ENCODE measurements at places on chromosomes 12 and 14.
A peak's percentile ranks its signal among the peaks of the same experiment; 100 is the strongest.

GRCh38 chr14:95045106-95045701, 112.1 kb downstream of the DICER1 start:
- no peak for DNase-seq

GRCh38 chr12:115964626-115965025, 312.9 kb downstream of the MED13L start:
- no peak for DNase-seq

DNA sequence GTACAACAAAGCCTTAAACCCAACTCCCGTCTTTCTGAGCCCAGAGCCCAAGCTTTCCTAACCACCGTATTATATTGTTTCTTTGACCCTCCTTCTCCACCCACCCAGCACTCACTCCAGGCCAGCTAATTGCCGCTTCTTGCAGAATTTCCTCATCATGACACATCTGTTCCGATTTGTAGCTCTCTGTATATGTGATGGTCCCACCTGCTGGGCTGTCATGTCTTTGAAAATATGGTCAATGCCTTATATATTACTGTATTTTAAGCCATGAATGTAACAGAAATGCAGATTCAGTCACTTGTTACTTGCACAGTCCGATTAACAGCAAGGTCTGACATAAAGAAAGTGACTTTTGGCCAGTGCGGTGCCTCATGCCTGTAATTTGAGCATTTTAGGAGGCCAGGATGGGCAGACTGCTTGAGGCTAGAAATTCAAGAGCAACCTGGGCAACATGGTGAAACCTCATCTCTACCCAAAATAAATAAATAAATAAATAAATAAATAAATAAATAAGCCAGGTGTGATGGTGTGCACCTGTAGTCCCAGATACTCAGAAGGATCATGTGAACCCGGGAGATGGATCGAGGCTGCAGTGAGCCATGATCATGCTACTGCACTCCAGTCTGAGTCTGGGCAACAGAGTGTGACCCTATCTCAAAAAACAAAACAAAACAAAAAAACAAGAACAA, 359.8 kb downstream of the ATP23 start:
- DNase-seq = no peak

- no peak for DNase-seq
These were observed 28.6 kb upstream of the RND1 start for GRCh38 chr12:48894271-48894670.

- no peak for DNase-seq
These were observed 213.4 kb downstream of the VRK1 start for GRCh38 chr14:97010491-97011160.

DNA sequence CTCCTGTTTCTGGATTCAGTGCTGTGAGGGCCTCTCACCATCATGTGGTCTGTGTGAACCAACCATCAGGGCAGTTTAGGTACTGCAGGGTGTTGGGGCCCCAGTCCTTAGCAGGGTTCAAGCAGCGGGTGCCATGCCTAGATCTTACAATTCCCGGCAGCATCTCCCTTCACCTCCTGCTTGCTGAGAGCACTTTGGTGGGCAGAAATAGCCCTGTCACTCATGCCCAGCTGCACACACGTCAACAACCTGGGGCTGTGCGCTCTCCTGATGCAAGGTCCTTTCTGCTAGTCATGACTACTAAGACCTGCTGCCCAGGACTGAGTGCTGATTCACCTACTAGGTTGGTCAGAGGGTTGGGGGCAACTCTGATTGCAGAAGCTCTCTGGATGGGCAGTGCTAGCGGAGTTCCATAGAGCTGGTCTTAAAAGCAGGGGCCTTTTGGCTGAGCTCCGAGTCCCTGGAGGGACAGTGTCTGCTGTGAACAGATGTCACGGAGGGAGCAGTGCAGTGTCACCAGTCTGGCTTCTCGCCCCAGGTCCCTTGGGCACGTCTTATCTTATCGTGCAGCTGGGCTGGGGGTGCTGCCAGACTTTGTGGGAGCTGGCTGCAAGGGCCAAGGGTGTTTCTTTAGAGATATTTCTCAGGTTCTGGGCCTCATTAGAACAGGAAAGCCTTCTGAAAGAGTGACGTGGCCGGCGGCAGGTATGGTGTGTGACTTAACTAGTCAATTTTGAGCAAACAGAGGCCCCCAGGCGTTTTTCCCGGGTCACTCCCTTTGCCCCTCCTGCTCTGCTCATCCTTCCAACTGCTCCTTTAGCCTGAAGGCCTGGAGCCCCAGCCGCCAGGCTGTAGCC, 71.8 kb downstream of the NINJ2 start:
- no peak for DNase-seq

GRCh38 chr12:108806346-108806745, 51.0 kb downstream of the SSH1 start:
- DNase-seq = no peak

GRCh38 chr12:65584016-65584415, 240.3 kb upstream of the HMGA2 start:
- DNase-seq = no peak

DNA sequence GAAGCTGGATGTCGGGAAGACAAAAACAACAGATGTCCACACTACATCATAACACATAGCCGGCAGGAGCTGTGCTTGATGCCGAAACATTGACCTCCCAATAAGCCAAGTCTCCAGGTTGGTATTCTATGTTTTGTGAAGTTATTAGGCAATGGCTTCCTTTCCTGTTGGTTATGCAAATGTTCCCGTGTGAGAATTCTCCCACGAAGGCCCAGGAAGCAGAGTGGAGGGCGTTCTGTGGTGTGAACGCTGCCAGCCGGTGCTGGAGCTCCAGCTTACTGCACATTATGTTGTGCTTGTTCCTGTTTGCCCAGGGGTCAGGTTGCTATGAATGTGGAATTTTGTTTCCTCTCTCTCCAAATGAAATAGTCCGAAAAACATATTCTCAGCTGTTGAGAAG, 156.4 kb upstream of the HMGA2 start:
- DNase-seq = no peak

GRCh38 chr12:99281277-99281676, 366.3 kb upstream of the GARIN6 start:
- DNase-seq = no peak

GRCh38 chr12:85356596-85357385, 76.8 kb downstream of the ALX1 start:
- DNase-seq = no peak

- no peak for DNase-seq
These were observed 196.6 kb downstream of the CALM1 start for GRCh38 chr14:90593254-90594040.

- no peak for DNase-seq
These were observed 100.2 kb downstream of the EPS8 start for GRCh38 chr12:15688838-15689625.

GRCh38 chr12:120684523-120684932, 2.4 kb upstream of the MLEC start:
- no peak for DNase-seq

- no peak for DNase-seq
These were observed 130.3 kb upstream of the ARID2 start for GRCh38 chr12:45599196-45599595.

GRCh38 chr12:75455839-75456238, 24.7 kb upstream of the GLIPR1 start:
- no peak for DNase-seq

DNA sequence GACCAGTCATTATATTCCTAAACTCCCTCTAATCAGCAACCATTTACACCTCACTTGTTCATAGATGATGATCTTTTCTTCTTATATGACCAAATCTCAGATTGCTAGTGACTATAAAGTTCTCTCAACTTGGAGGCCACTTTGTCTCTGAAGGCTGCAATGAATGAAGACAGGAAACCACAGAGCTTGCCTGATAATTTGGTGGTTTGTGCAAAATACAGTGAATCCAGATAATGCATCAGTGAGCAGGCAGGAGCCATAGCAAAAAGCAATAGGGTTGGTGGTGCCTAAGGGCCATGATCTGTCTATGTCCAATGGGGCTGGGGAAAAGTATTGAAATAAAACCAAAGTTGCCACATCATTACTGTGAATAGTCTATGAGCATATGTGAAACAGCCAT, 123.8 kb upstream of the LRFN5 start:
- no peak for DNase-seq

GRCh38 chr14:61628016-61628725, 67.1 kb upstream of the HIF1A start:
- no peak for DNase-seq

DNA sequence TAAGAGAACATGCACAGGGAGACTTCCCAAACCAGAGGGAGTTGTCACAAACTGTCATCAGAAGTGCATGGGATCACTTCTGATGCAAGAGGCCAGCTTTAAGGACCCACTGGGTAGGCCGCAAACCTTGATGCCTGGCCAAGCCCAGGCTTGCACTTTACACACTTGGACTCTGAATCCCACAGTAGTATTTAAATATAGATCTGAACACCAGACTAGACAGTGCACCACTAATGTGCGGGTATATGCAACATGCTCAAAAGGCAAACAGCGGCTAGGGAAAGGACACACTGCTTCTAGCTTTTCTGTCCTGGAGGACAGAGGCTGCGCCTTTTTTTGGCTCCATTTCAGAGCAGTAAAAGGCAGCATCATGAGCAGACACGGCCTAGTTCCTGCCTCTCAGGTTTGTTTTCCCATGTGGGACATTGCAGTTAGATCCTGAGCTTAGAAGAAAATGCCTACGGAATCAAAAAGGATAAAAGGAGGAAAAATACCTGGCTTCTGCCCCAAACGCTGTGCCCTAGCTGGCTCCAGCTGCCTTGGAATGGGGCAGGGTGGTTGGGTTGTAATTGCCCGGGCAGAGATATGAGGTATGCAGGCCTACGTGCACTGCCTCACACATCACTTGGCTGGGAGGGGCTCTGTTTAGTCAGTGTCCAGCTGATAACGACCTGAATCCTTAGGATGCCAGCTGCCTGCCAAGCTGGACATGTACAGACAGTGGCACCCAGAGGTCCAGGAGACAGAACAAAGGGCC, 84.5 kb upstream of the EGLN3 start:
- no peak for DNase-seq

DNA sequence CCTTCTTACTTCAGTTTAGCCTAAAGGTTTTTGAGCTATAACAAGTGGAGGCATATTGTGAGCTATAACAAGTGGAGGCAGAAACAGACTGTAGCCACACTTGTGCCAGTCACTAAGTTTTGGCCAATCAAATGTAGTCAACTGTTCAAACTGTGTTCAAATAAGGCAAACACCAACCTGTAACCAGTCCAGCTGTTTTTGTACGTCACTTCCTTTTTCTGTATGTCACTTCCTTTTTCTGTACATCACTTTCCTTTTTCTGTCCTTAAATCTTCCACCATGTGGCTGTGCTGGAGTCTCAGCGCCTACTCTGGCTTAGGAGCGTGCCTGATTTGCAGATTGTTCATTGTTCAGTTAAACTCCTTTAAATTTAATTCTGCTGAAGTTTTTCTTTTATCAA, 79.7 kb downstream of the FUT8 start:
- no peak for DNase-seq

GRCh38 chr12:52151837-52152783, 39.7 kb downstream of the KRT80 start:
- DNase-seq = peak; percentile 77

DNA sequence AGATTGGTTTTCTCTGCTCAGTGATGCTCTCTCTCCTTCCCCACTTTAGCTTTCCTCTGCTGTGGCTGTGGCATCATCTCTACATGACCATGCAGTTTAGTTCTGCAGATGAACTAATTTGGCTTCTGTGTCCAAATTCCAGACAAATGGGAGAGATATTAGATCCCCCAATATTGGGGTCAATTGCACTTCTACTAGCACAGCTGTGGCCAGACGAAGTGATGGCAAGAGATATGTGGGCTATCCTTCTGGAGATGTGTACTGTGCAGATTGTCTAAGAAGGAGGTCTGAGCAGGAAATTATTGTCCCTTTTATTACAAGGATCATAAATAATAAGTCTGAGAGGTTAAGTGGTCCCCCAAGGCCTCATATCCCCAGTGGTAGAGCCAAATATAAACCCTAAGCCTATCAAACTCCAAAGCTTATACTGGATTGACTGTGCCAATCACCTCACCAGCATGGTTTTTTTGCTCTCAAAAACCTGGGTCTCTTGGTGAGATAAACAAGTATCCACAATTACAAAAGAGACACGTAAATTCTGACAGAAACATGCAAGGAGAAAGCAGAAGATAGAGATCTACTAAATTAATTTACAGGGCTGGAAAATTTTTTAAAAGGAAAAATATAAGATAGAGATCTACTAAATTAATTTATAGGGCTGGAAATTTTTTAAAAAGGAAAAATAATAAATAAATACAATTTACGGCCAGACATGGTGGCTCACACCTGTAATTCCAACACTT, 29.1 kb upstream of the GCH1 start:
- DNase-seq = no peak

- DNase-seq = no peak
These were observed 203 bp downstream of the NFATC4 start for GRCh38 chr14:24368212-24368561.

DNA sequence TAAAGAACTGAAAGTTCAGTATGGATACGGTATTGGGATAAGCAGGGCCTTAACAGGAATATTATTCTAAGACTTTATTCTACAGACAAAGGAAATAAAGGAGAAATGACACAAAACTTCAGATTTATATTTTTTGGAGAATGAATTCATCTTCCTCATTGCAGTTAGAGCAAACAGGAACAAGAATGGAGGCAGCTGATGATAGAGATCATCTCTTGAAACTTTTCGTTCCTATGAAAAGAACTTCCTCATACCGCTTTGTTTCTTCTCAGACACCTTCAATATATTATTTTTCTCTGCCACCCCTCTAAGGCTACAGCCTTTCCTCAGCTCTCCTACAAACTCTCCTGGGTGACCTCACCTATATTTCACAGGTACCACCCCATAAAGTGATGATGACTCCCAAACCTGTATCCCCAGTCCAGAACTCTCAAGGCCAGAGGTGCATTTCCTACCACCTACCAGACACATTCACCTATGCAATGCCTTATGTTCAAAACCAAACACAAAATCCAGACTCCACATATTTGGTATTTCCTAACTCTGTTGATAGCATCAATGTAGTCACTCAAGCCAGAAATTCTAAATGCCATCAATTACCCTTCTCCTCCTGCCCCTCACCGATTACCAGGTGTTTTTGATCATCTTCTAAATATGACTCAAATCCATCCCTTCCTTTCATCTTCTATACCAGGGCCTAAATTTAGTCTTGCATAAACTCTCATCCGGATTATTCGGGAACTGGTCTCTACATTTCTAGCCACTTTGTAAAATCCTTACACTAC, 7.4 kb downstream of the MAP4K5 start:
- DNase-seq = no peak

DNA sequence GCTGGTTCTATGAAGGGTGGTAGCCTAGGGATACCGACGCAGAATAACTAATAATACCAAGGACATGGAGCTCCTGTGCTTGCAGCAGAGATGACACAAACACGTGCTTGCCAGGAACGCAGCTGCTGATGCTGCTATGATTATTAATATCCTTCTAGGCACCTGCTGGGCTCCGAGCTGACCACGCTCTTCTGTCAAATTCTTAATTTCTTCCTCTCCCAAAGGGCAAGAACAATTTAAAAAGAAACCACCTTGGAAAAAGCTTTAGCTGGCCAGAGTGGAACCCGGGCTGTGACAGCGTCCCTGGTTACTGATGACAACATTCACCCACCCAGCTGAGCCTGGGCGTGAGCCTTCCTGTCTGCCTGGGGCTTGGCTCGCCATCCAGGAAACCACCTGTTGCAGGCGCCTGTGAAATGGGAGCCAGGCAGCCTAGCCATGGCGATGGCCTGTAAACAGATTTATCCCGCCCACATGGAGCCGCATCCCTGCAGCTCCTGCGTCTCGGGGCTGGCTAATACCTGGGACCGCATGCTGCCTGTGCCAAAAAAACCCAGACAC, 28.8 kb downstream of the CLMN start:
- no peak for DNase-seq

- no peak for DNase-seq
These were observed 29.0 kb upstream of the MSI1 start for GRCh38 chr12:120397824-120398540.
